Lung microvascular endothelial cell (primary cell): ENCODE measurements at places on chromosomes 7 and 10.

- DNase-seq, result no peak
Measured at GRCh38 chr7:15245831-15246230, 316.0 kb downstream of the AGMO start.

GRCh38 chr10:76432016-76433012 lies 1000.9 kb downstream of the LRMDA start:
- no peak for DNase-seq

GRCh38 chr10:32241946-32242345 lies 105.0 kb downstream of the EPC1 start:
- DNase-seq, result no peak

GRCh38 chr10:123621492-123621891 lies 44.7 kb upstream of the GPR26 start:
- DNase-seq, result no peak

DNA sequence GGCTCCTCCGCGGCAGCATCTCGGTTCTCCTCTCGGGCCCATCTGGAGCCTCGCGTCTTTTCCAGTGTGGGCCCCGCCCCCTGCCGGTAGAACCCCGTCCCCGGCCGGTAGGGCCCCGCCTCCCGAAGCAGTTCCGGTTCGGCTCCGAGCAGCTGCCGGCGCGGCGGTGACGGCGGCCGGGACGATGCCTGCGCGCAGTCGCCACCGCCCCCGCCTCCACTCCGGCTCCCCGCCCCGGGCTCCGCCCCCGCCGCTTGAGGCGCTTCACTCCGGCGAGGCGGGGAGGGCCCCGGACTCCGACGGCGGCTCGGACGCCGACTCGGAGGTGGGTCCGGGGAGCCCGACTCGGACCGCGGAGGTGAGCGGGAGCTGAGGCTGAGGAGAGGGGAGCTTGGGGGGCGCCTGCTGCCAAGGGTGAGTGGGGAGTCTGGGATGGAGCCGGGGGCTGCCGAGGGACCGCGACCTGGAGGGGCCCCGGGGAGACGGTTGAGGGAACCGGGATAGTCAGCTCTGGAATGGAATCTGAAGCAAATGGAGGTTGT lies at the start of gene SAMD8:
TSS of gene SAMD8 (plus strand) at position 292 of the 542 bp plus-strand sequence. CDS start 38,873 bp downstream, outside the sequence.
- DNase-seq, result peak; percentile 96

GRCh38 chr7:867001-867405 lies 9.4 kb upstream of the GET4 start:
- DNase-seq, result peak; percentile 68
